ENCODE measurements at places on chromosomes 5 and 9.

DNA sequence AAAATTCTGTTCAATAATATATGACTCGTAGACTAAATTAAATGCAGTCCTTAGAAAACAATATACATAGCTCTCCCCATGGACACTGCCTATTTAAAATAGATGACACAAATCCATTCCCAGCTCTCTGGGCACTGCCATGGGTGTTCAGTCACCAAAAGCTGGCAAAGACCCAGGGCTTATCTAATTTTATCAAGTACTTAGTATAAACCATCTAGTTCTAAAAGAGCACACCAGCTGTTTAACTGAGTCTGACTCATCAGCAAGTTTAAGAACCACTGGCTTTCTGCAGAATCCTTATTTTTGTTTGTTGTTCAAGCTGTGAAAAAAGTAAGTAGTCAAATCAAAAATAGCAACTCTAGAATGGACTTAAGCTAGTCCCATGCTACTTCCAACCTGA, 107.6 kb downstream of the PLPP1 start:
- no peak for DNase-seq

DNA sequence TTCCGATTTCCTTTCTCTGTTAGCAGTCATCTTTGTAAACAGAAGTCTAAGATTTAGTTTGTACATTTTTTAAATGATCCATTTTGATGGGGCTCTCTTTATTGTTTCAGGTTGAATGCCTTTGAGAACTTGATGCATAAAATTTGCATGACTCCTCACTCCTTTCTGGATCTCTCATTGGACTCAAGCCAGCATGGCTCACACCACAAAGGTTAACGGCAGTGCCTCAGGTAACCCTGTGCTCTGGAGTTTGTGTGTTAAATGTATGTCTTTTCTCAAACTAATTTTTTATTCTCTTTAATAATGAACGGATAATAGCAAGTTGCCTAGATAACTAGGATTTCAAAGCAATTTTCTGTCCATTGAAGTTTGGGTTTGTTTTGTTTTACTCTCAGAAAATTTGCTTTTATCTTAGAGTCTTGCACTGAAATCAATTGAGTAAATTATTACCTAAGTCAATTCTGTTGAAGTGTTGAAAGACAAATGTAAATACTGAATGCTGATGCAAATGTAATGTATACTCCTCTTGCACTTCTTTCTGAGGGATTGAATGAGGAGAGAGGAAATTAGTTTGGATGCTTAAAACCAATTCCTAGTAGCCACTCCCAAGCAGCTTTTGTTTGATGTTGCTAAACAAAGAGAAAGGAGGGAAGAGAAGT, 164.6 kb upstream of the DMRT1 start:
- DNase-seq, result no peak

GRCh38 chr9:19283072-19283710, 52.7 kb downstream of the DENND4C start:
- no peak for DNase-seq

GRCh38 chr5:139181322-139181730, 16.8 kb downstream of the SIL1 start:
- DNase-seq, result no peak

DNA sequence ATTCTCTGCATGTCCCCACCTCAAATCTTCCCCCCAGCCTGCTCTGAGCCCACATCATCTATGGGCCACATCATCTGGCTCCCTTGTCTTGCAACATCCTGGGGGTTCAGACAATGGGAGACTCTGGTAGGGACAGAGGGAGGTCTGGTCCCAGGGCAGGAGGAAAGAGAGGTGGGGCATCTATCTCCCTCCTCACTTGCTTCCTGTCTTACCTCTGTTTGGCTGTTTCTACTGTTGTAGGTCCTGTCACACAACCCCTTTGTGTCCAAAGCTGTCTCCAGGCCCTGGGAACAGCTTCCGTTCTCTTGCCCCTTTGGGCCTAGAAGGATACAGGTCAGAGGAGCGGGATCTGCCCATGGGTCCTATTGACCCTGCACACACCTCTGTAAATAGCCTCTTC, 227.2 kb downstream of the NSG2 start:
- DNase-seq, result no peak

DNA sequence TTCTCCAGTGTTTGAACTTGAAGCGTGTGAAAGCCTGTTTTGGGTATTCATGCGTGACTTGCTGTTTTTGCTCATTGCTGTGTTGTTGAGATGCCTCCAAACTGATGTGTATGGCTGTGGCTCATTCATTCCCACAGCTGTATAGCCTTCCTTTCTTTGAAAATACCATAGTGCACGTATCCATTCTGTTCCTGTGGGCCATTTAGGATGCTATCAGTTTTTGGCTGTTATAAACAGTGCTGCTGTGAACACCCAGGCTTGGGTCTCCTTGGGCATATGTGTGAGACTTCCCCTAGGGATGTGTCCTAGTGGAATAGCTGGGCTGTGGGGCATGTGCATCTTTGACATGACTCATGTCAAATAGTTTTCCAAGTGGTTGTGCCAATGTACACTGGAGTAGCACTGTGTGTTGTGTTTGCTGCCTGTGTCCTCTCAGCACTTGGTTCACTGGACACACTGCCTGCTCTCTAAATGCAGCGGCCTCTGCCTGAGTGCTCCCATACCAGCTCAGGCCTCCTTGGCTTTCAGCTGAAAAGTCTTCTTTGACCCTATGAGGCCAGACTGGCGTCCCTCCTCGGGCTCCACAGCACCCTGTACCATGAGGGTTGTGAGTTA, 102.6 kb upstream of the TBC1D2 start:
- no peak for DNase-seq

DNA sequence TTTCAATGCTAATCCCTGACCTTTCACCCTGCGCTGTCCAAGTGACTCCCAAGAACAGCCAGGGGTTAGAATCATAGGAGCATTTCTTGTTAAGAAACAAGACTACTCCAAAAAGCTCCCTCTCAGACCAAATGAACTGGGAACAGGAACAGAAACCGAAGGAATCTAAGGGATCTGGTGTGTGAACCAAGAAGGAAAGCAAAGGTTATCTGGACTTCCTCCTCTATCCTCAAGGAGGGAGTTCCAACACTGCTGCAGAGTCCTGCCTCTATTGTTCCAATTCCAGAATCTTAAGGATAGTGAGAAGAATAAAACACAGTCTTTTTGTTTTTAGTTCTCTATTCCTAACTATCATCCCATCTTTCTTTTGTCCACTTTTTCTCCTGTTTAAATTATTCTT, 87.2 kb downstream of the EPB41L4A start:
- DNase-seq, result no peak

DNA sequence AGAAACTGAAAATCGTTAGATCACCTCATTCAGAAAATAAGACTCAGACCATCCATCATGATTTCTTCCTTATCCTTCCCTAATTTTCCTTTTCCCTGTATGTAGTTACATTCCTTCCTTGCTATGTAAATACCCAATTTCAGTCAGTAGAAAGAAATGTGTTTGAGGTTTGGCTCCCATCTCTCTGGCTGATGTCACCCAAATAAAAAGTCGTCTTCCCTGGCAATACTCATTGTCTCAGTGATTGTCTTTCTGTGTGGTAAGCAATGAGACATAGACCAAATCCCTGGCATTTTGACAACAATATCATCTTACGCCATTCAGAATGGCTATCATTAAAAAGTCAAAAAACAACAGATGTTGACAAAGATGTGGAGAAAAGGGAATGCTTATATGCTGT, 303.9 kb upstream of the EDIL3 start:
- DNase-seq, result no peak

- no peak for DNase-seq
Observed at GRCh38 chr9:135987838-135988404, 26.7 kb upstream of the UBAC1 start.

- DNase-seq, result no peak
Observed at GRCh38 chr5:7586480-7586879, 190.5 kb downstream of the ADCY2 start.

All from stimulated activated CD8-positive, alpha-beta memory T cell treated with anti-CD3 and anti-CD28 coated beads, Interleukin-4, amount 100 ng/mL, for 4 hours (primary cell).